ENCODE measurements at places on chromosomes 7 and 10.

- no peak for DNase-seq
Observed at GRCh38 chr10:114603948-114604347, 54.1 kb downstream of the ABLIM1 start.

- no peak for DNase-seq
Observed at GRCh38 chr7:127858915-127859189, 172.4 kb downstream of the LRRC4 start.

DNA sequence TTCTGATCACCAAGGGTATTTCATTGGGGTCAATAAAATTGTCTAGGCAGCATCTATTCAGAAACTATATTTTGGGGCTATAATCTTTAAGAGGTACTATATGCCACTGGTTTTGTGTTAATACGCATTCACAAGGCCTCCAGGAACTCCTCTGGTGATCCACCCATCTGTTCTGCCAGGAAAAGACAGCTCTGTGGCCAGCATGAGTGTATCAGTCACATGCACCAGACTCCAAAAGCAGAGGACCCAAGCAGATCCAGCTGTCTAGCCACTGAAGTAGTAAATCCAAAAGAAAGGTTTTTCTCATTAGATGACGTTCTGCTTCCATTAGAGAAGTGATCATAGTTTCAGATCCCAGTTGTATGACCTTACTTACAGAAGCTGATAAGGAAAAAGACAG, 199.6 kb upstream of the CELF2 start:
- DNase-seq = peak; percentile 54

GRCh38 chr10:6499974-6500373, 80.1 kb downstream of the PRKCQ start:
- no peak for DNase-seq

DNA sequence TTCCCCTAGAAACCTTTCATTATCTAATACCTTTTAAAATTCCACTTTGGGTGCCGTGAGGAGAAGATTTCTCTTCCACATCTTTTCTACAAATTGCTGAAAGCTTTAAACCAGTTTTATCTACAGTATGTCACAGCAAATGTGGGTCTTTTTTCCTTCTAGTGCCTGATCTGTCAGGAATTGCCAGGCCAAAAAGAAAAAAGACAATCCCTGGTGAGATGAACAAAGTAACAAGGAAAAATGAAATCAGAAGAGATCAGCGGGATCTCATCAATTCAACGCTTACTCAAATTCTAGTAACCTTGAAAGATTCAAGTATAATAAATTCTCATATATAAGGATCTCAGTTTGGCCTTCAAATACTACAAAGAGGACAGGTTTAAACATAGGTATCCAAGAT, 449.5 kb downstream of the CALN1 start:
- DNase-seq = no peak

- no peak for DNase-seq
Observed at GRCh38 chr7:118572604-118573003, 348.1 kb downstream of the ANKRD7 start.

- DNase-seq = no peak
Observed at GRCh38 chr7:26574476-26574875, 282.8 kb downstream of the SNX10 start.

- no peak for DNase-seq
Observed at GRCh38 chr7:136046548-136046947, 69.4 kb upstream of the MTPN start.

GRCh38 chr10:119769886-119770285, 44.0 kb downstream of the INPP5F start:
- no peak for DNase-seq

- DNase-seq = peak; percentile 92
Observed at GRCh38 chr7:151313857-151314256, 27.8 kb upstream of the NUB1 start.

DNA sequence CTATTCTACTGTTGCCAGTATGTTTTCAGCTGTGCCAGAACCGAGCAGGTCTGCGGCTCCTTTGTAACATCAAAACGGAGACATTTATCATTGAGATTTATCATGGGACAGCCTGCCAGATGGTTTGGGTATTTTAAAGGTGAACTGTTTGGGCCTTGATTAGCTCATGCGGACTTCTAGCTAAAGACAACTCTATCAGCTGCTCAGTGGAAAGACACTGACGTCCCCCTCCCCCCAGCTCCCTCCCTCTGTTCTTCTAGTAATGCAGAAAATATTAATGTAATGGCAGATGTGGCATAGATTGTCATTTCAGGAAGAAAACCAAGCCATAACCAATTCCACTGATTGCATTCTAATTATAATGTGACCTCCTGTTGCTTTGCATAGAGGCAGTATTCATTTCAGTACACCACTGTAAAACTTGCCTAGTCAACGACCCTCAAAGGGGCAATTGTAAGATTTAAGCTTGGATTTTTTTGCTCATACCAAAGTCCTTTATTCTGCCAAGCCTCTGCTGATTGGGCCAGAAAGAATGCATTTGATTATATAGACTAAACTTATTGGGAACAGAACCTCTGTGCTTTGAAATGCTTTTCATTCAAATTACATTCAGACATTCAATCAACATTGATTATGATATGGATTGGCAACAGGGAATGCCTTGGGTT, 966.8 kb downstream of the LRMDA start:
- no peak for DNase-seq

- no peak for DNase-seq
Observed at GRCh38 chr7:13169356-13169755, 481.9 kb downstream of the ARL4A start.

DNA sequence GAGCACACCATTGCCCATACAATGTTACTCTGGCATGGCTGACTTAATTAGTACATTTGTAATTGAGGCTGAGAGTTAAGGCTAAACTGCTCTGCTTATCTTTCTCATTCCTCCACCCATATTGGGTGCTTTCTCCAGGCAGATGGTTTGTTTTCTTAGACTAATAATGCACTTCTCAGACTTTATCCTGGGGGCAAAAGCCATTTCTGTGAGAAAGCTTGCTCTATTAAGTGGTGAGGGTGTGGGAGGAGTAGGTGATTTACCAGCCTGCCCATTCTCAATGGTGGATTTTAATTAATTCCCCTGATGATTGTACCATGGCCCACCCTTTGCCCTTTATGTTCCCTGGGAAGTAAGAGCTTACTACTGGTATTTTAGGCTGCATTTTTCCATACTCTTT, 174.8 kb downstream of the FOXP2 start:
- DNase-seq = no peak

GRCh38 chr7:121499624-121500023, 103.5 kb upstream of the FAM3C start:
- no peak for DNase-seq

- DNase-seq = no peak
Observed at GRCh38 chr10:97861924-97862323, 12.3 kb downstream of the GOLGA7B start.

DNA sequence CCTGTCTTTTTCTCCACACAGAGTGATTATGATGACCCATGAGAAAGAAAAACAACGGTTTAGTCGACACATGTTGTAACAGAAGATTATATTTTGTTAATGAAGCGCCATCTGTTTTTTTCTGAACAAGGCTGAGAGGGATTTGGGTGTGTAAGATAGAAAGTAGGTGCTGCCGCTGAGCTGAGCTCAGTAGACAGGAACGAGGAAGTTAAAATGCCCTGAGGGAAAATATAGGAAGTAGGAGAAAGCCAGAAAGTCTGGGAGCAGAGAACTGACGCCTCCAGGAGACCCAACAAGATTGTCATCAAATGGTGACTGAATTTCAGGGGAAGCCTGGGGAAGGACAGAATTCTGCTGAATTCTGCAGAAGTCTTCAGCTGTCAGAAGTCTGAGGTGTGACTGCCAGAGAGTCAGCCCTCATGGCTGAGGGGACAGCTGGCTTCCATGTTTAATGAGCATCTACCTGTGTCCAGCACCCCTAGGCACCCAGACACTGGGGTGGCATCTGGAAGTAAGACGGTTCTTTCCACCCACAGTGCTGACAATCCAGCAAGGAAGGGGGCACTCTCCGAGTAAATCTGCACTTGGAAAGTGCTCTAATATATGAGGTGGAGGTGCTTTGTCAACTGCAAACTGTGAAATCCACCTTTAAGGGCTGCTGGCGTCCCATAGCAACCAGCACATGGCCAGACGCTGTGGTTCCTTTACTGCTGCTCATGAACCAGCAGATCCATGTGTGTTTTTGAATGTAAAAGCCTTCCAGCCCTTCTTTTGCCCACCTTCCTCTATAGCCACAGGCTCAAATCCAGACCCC, 12.5 kb upstream of the TSPAN15 start:
- no peak for DNase-seq

DNA sequence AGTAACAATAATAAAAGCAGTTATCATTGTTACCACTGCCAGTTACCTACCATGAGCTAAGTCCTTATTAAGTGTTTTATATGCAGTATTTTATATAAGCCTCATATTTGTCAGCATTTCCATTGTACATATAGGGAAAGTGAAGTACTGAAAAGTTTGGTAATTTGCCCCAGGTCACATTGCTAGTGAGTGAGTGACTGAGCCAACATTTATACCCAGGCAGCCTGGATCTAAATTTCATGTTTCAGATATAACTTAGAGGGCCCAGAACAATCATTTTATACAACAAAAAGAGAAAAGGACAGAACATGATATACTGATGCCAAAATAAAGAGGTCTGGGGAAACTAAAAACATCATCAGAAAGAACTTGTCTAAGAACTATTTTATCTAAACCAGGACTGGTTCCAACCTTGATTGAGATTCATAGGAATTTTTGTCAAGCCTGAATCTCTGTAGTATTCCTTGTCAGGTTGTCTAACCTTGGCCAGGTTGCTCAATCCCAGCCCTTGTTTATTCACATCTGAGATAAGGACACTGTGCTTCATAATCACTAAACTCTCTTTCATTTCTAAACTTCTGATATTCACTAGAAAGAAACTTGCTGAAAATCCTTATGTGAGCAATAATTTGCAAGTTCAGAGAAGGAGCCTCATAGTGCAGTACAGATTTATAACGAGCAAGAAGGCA, 308.2 kb downstream of the IPMK start:
- DNase-seq = no peak

DNA sequence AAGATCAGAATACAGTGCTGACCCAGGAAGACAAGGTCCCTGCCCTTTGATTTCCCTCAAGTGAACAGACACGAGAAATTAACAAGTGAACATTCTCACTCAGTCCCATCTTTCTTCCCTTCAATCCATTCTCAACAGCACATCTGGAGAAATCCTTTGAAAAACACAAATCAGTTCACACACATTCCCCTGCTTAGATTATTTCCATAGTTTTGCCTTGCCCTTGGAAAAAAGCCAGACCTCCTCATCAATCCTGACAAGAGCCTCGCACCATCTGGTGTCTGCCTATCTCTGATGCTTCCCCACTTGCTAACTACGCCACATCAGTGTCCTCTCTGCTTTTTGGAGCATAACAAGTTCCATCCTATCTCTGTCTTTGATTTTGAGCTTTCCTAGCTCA, 94.4 kb upstream of the KIAA1217 start:
- no peak for DNase-seq

DNA sequence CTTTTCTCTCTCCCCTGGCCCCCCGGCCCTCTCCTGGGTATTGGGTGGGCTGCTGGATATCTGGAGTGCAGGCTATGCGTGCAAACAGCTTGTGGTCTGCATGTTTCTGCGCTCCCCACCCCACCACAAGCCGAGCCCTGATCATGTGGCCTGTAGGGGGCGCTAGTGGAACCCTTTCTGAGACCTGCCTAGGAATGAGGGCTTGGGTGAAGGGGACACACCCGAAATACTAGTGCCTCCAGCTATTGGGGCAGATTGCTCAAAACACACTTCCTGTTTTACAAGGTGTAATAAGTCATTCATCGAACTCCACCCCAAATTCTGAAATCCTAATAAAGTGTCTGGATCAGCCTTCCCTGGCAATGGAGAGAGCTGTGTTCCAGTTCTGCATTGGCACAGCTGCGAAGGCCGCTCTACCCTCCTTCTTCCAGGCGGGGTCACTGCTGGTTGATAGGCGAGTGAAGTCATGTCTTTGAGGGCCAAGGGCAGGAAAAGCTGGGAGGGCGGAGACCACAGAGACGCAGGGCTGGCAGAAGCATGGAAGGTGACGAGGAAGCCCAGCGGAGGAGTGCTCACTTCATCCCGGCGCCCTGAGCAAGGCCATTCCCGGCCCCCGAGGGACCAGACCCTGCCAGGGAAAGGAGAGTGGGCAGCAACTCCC, 19.8 kb upstream of the PRRT4 start:
- no peak for DNase-seq

- no peak for DNase-seq
Observed at GRCh38 chr10:7202793-7203355, 208.0 kb downstream of the SFMBT2 start.

DNA sequence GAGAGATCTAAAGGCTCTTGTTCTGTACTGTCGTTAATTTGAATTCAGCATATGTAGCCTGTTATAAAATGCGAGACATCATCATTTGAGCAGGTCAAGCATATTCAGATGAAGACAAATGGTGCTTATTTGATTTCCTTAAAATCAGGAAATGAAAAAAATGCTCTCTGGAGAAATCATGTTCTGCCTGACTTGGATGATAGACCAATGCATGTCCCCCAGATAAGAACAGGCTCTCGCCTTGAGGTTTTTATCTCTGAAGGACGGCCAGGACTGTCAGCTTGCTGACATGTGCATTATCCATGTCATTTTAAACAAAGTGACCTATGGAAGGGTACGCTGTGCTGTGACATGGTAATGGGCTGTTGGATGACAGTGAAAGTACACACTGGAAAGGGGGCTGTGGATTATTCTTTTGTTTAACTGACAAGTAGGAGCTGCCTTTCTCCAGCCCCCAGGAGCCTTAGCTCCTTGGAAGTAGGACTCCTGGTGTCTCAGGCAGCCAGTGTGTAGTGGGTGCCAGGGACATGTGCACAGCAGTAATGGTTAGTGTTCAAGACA, 695.1 kb upstream of the GALNT17 start:
- no peak for DNase-seq

DNA sequence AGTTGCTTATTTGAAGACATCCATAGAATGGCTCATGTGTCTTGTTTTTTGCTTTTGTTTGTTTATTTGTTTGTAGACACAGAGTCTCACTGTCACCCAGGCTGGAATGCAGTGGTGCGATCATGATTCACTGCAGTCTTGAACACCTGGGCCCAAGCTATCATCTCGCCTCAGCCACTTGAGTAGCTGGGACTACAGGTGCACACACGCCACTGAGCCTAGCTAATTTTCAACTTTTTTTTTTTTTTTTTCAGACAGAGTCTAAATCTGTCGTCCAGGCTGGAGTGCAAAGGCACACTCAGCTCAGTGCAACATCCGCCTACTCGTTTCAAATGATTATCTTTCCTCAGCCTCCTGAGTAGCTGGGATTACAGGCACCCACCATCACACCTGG, 83.3 kb upstream of the KLF6 start:
- DNase-seq = no peak

All from aorta (tissue), 5 donors.